ENCODE measurements at places on chromosomes 4 and X.
A peak's percentile ranks its signal among the peaks of the same experiment; 100 is the strongest.

DNA sequence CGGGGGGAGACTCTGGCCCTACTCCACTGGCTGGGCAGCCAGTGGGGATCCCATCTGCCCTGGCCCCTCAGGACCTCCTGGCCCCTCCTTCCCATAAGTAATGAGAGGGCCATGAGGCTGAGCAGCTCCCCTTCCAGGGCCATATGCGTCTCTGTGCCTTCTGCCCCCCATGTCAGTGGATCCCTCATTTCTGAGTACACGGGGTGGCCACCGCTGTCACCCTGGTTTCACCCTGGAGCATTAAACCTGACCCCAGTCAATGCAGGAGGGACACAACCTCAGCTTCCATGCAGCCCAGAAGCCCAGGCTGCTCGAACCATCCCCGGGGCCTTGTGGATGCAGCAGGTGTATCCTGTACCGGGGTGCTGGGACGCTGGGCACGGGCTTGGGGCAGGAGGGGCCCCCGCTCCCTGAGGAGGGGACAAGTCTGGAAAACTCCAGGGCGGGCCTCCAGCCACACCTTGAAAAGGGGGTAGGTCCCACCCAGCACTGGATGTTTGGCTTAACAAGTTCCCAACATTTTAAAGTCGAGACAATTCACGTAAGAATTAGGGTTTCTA, 24.2 kb downstream of the ATP5ME start:
- DNase-seq, result no peak

- no peak for DNase-seq
Measured at GRCh38 chr4:17265653-17266052, 246.2 kb downstream of the QDPR start.

- no peak for DNase-seq
Measured at GRCh38 chr4:120348948-120349347, 282.3 kb upstream of the MAD2L1 start.

DNA sequence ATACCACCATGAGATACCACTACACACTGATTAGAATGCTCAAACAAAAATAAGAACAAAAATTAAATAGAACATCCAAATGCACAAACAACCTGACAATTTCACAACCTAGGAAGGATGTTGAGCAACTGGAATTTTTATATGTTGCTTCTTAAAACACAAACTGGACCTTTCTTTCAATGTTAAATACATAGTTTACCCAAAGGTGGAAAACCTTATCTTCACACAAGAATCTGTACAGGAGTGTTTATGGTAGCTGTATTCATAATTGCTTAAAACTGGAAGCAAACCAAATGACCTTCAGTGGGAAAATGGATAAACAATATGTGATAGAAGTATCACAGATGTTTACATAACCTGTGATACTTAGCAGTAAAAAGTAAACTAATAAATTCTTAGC, 573.8 kb downstream of the MAGEB5 start:
- DNase-seq, result no peak

GRCh38 chrX:19852014-19853005, 35.1 kb downstream of the SH3KBP1 start:
- DNase-seq, result no peak

GRCh38 chr4:173121076-173121561, 47.5 kb upstream of the GALNT7 start:
- no peak for DNase-seq

GRCh38 chr4:54946741-54947140, 178.7 kb downstream of the KDR start:
- no peak for DNase-seq

- DNase-seq, result peak; percentile 69
Measured at GRCh38 chr4:1285790-1286553, 3.7 kb upstream of the MAEA start.

GRCh38 chr4:123546573-123547060, 150.0 kb downstream of the SPRY1 start:
- DNase-seq, result no peak

DNA sequence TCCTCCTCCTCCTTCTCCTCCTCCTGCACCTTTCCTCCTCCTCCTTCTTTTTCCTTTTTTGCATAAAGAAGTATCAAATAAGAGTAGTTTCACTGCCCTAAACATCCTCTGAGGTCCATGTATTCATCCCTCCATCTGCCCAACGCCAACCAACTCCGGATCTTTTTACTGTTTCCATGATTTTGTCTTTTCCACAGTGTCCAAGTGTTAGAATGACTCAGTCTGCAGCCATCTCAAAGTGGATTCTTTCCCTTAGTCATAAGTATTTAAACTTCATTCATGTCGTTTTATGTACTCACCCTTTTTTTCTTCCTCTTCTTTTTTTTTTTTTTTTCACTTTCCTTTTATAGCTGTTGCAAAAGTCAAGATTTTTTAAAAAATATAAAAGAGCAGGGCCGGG, 12.9 kb downstream of the CSF2RA start:
- no peak for DNase-seq

GRCh38 chrX:135951291-135951690, 22.5 kb downstream of the MMGT1 start:
- no peak for DNase-seq

DNA sequence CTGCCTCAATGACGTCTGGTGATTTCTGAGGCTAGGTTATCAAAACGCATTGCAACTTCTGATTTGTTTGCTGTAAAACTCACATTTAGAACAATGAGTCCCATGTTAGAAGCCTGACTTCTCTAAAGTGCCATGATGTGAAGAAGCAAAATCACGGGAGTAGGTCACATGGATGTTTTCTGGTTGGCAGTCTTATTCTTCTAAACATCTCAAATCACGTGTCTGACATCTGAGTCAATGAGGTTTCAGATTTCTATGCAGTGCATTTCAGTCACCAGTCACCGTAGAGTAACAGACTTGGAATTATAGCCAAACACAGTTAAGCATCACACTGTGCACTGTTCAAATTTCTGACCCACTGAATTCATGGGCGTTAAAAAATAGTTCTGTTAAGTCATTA, 482.1 kb downstream of the TMA16 start:
- no peak for DNase-seq

DNA sequence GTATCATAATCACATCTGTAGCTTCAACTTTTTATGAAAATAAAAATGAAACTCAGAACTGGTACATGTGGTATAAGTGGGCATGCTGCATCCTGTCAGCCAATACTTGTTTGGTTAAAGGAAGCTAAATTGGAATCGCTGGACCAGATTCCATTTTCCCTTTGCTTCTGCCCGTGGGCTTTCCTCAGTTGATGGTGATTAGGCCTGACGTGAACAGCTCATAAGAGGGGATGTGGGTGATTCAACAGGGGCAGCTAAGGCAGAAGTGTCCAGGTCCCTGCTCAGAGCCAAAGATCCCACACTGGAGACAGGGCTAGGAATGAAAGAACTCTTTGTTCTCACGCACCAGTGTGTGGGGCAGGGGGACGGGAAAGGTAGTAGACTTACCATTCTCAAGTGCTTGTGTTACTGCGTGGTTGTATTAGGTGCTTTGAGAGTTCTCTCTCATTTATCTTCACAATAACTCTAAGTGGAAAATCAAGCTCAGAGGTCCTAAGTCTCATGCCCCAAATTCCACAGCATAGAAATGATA, 63.2 kb upstream of the GUCY1A1 start:
- no peak for DNase-seq

GRCh38 chr4:180542445-180543100, 1700.6 kb upstream of the TENM3 start:
- DNase-seq, result no peak

- DNase-seq, result no peak
Measured at GRCh38 chrX:136529795-136530194, 2.2 kb upstream of the VGLL1 start.

DNA sequence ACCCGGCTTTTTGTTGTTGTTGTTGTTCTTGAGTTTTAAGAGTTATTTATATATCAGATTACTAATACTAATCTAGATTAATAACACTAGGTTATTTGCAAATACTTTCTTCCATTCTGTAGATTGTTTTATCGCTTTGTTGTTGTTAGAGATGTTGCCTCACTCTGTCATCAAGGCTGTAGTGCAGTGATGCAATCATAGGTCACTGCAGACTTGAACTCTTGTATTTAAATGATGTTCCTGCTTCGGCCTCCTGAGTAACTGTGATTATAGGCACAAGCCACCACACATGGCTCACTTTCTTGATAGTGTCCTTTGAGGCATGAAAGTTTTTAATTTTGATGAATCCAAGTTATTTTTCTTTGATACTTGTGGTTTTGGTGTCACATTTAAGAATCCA, 129.0 kb downstream of the VSIG4 start:
- DNase-seq, result no peak

DNA sequence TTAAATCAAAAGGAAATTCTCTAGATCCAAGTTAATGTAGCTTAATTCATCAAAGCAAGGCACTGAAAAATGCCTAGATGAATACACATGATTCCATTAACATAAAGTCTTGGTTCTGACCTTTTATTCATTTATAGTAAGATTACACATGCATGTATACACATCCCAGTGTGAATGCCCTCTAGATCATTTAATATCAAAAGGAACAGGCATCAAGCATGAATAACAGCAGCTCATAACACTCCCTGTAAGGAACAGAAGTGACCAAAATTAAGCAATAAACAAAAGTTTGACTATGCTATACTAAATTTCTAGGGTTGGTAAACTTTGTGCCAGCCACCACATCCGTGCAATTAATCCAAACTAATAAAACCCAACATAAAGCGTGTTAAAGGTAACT, 511.5 kb downstream of the SPIN4 start:
- no peak for DNase-seq

- no peak for DNase-seq
Measured at GRCh38 chr4:1172228-1172851, at the start of gene SPON2. Gene SPON2, minus strand, starts transcription at chr4:1172583.

GRCh38 chr4:71333960-71334359, 4.9 kb upstream of the SLC4A4 start:
- no peak for DNase-seq

DNA sequence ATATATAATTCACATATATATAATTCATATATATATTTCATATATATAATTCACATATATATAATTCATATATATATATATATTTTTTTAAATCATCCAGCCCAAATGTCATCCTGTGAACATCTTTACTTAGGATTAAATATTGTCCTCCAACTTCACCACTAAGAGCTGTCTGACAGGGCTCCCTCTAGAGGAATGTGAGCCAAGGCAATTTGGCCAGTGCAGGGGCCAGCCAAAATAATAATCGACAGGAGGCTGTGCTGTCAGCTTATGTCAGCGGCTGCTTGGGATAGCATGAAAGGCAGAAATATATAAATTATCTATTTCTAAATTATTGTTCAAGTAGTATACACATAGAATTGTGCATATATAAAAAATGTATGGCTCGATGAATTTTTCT, 29.5 kb downstream of the EGFL6 start:
- no peak for DNase-seq

DNA sequence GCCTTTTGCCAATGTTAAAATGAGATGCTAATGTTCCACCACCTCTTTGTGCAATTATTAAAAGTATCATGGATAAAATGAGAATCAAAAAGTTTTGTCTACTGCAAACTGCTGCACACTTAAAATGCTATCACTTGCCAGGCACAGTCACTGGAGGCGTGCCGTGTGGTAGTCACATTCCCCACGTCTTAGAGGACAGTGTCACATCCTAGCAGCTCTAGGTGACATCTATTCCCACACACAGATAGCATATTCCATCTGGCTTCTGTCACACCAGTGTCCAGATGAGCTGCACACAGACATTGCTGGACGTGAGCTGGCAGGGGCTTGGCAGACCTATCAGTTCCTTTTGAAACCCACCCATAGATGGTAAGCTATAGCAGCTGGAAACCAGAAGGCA, 47.0 kb downstream of the NSG1 start:
- no peak for DNase-seq

- DNase-seq, result no peak
Measured at GRCh38 chr4:176217510-176217909, 22.1 kb upstream of the SPATA4 start.

- DNase-seq, result no peak
Measured at GRCh38 chr4:140463614-140464013, 34.5 kb downstream of the MGAT4D start.

DNA sequence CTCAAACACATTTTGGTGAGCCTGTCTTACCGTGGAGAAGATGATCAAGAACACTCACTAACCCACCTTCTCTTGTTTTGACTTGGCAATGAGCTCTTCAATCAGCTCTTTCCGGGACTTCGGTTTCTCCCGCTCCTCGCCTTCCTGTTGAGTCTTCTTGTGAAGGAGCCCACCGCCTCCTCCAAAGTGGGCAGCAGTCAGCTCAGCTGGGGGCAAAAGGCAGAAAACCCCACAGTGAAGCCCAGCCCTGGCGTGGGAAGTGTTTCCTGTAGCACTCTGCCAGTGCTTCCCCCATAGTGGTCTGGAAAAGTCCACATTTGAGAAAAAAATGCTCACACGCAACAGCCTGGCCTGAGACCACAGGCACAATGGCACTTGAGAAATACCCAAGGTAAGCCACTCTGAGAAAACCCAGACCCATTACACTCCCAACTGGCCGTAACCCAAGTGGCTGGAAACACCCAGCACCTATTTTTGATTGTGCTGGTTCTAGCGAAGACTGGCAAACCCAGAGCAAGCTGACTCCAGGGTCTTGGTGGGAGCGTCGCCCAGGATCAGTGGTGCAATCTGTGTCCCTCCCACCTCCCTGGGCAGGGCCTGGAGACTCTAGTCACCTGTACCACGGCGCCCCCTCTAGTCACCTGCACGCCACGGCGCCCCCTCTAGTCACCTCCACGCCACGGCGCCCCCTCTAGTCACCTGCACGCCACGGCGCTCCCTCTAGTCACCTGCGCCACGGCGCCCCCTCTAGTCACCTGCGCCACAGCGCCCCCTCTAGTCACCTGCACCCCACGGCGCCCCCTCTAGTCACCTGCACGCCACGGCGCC, 8.6 kb downstream of the NOP14 start:
- DNase-seq, result peak; percentile 91

GRCh38 chrX:22126327-22126726, 94.2 kb downstream of the PHEX start:
- DNase-seq, result no peak

GRCh38 chr4:2063557-2064275, 4.6 kb downstream of the NAT8L start:
- DNase-seq, result no peak

GRCh38 chrX:28988246-28988645, 401.0 kb downstream of the IL1RAPL1 start:
- DNase-seq, result no peak

- DNase-seq, result no peak
Measured at GRCh38 chr4:164138521-164138920, 615.4 kb upstream of the SMIM31 start.

- no peak for DNase-seq
Measured at GRCh38 chr4:168360271-168360670, 41.7 kb upstream of the DDX60 start.

- DNase-seq, result no peak
Measured at GRCh38 chr4:100898844-100899243, 381.0 kb upstream of the EMCN start.

Measured in stimulated activated CD4-positive, alpha-beta T cell treated with anti-CD3 and anti-CD28 coated beads, Interleukin-15, amount 100 ng/mL, for 24 hours (primary cell).